ENCODE measurements at places on chromosomes 2 and 18. TPM values are rescaled to one million over a fixed set of nuclear protein-coding genes. Genes with fewer than 3 reads are reported as not detected.

GRCh38 chr2:3486047-3487027, 33.0 kb downstream of the ADI1 start:
- no peak for DNase-seq

GRCh38 chr2:239264492-239264837, 136.4 kb downstream of the HDAC4 start:
- no peak for DNase-seq

DNA sequence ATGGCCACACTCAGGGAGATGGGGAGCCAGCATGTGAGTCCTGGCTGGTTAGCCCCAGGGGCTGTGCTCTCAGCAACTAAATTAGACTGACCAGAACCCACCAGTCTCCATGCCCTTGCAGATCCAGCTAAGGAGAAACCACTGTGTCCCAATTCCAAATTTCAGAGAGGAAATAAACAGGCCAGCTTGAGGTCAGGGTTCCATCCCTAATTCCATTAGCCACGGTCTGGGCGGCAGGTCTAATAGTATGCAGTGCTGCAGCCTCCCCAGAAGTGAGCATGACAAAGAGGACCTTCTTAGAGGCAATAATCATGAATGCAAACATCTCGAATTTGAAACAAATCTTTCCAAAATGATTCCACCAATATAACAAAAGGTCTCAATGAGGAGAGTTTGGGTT, 671.2 kb downstream of the BCL11A start:
- no peak for DNase-seq

Gene TMEM198
- 14.7 TPM for total RNA-seq

Data from frontal cortex (tissue), 4 donors.